Astrocyte (in vitro differentiated cells and primary cell): ENCODE measurements at places on chromosomes 5 and 9.
A peak's percentile ranks its signal among the peaks of the same experiment; 100 is the strongest.

GRCh38 chr5:131581702-131582101 lies 53.3 kb downstream of the RAPGEF6 start:
- no peak for DNase-seq

DNA sequence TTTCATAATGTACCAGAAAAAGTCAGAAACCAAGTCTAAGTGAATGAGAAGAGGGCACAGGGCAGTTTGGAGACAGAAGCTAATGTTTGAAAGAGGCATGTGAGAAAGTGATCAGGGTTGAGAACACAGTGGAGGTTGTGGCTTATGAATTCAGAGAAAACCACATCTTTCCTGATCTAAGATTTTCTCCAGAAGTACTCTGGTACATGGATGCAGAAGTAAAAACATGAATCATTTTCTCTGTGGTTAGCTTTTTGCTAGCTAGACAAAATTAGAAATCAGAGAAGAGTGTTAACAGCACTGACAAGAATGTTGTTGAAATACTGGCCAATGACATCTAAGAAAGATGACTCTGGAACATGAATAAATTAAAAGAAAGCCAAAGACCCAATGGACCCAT lies 541.1 kb downstream of the DNAH5 start:
- DNase-seq, result peak; percentile 59

DNA sequence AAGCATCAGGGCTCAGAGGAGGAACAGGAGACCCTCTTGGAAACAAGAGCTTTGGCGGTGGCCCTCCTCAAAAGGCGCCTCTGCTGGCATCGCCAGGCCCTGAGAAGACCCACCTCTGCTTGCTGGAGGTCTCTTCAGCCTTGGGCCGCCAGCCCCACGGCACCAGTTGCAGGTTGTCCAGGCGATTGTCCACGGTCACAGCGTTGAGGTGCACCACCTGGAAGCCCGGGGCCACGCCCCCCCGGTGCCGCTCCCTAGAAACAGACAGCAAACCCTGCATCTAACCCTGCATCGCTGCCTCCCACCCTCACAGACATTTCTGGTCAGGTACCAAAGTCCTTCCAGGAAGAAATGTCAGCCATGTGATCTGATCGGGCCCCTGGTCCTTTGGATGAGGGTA lies 3.5 kb downstream of the ZMYND19 start:
- no peak for DNase-seq

DNA sequence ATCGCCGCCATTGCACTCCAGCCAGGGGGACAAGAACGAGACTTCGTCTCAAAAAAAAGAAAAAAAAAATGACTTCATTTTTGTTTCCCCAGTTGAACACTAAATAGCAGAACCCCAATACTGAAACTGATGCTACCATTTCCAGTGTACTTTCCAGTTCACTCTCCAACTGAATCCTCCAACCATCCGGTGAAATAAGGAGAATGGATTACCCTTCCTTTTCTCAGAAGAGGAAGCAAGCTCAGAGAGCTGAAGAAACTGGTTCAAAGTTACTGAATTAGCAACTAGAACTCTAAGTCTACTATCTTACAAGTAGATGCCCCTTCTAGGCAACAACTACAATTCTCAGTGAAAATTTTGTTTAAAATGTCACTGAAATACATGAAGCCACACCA lies 3.9 kb downstream of the FAM13B start:
- no peak for DNase-seq

DNA sequence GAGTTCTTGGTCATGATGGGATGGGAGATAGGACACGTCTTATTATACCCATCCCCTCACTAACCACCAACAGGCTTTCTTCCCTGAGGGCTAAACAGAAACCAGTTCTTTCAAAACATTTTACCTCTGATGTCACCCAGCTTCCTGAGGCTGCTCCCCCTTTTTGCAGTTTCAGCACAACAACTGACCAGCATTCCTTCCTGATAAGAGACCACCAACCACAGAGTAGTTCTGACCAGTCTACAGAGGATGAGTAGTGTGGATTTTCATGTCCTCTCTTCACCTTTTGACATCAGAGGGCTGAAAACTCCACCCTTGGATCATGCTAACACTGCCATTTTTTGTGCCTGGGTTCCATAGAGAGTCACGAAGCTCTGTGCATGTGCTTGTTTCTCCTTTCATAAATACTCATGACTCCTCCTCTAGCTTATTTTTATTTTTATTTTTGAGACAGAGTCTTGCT lies 82.6 kb downstream of the OSTF1 start:
- DNase-seq, result peak; percentile 38

- no peak for DNase-seq
These were observed 28.1 kb downstream of the CDH18 start for GRCh38 chr5:19959830-19960384.

GRCh38 chr5:35089334-35090314 lies 41.9 kb upstream of the AGXT2 start:
- DNase-seq, result peak; percentile 44

- no peak for DNase-seq
These were observed 201.3 kb downstream of the MCTP1 start for GRCh38 chr5:95083606-95084005.

- no peak for DNase-seq
These were observed 115.2 kb downstream of the GNAQ start for GRCh38 chr9:77916410-77916819.

- DNase-seq, result no peak
These were observed 168.1 kb downstream of the PDE4D start for GRCh38 chr5:59725392-59725767.

- no peak for DNase-seq
These were observed 96.1 kb upstream of the IER5L start for GRCh38 chr9:129273941-129274684.

DNA sequence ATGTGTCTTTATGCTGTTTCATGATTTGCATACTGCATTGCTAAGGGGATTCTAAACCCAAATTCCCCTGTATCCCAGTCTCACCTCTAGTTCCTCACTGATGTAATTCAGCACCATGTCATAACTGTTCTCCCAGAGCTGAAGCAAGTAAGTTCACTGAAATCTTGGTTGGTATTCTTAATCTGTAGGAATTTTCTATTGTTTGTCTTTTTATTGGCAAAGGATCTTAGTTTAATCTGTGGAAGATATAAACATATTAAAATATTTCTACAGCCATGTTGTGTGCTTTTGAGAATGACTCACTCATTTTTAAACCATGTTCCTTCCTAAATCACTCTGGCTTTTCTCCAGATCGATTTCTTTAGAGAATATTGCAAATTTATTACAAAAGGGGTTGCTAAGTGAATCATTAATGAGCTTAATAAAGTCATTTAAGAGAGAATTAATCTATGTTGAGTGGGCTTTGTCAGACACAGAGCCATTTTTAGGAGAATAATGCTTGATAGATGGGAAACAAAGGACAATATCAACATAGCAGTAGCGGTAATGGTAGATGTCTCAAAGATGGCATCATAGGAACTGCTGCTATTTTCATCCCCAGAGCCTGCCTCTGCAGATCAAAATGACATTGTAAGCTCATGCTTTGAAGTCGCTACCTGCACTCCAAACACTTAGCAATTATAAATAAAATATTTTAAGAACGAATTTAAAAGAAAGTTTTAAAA lies 110.0 kb downstream of the ENC1 start:
- peak; percentile 27 for DNase-seq

DNA sequence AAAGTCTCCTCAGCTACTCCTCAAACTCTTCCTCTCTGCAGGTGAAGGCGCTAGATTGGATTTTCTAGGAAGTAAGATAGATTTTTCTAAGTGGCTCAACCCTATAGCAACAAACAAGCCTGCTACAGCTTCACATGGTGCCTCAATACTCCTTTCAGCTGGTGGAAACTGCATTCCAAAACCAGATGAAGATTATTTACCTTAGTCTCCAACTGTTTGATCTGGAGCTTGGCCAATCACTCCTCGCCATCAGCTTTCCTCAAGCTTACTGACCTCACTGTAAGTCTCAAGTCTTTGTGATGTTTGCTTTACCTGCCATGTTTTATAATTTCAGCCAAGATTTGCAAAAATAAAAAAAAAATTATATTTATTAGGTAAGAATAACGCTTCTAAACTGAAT lies 622.4 kb downstream of the CHSY3 start:
- DNase-seq, result peak; percentile 79

DNA sequence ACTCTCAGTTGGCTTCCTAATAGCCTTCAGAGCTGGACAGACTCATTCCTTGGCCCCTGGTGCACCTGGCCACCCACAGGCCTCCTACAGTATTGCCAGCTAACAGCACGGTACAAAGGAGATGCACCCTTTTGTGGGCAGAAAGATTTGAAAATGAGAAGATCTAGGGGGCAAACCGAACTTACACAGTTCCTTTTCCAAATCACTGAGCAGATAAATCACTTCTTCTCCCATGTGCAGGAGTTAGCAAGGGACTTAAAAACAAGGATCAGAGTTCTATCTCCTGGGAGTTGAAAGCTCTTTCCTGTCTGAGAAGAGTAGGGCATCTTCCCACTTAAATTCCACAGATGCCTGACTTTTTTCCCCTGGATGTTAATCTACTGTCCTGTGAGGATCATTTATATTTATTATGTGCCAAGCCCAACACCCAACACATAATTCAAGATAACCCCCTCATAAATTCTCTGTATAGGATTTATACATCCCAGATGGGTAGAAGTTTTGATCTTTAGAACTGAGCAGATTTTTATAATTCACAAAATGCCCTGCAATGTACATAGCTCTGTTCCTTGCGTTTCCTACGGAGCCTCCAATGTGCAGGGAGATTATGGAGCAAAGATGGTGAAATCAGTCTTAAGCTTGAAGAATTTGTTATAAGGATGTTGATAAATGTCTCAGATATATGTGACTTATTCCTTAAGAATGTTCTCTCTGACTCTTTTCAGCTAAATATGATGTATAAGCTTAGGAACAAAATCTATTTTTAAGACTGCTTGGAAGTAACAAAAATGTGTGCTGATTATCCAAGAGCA lies 207.2 kb upstream of the DAPK1 start:
- peak; percentile 65 for DNase-seq

DNA sequence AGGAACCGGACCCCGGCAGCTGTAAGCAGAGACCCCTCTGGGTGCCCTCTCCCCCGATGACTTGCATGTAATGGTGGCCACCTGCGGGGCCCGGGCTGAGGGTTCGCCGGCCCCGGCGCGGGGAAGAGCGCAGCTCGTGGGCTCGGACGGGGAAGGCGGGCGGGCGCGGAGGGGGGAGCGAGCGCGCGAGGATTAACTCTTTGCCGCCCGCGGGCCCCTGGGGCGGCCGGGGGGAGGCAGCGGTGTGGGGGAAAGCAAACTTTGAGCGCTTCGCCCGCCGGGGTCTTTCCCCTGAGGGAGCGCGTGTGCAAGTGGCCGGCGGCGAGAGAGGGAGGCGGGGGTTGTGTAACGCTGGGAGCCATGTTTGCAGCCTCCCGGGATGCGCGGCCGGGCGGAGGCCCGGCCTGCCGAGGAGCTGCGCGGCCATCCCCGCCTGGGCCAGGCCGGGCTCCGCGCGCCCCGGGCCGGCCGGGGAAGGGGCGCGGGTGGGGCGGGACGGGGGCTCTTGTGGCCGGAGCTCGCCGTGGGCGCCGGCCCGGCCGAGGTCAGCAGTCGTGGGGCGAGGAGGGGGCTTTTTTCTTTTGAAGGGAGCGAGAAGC lies 547 bp downstream of the ANP32B start:
- peak; percentile 4 for DNase-seq

- no peak for DNase-seq
These were observed 325.4 kb downstream of the PIK3R1 start for GRCh38 chr5:68540798-68541590.

- no peak for DNase-seq
These were observed 2.8 kb downstream of the CAMK2A start for GRCh38 chr5:150286820-150287219.

GRCh38 chr5:151496041-151496484 lies 48.7 kb downstream of the SLC36A1 start:
- DNase-seq, result peak; percentile 21

DNA sequence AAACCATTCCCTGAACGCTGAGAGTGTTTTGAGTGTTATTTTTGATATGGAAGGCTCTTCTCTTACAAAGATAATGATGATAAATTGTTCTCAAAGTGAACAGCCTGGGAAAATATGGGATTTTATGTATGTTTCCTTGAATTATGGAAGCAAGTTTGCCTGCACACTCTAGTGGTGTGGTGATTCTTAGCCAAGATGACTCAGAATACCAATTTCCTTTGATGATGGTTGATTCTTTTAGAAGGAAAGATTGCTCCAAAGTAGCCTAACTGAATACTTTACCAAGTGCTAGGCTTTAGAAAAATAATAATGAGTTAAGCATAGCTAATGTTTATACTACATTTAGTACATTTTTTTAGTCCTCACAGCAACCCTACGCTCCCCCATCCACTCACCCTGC lies 243.4 kb downstream of the EBF1 start:
- DNase-seq, result no peak

GRCh38 chr9:72165821-72166547 lies 16.7 kb downstream of the GDA start:
- DNase-seq, result no peak

DNA sequence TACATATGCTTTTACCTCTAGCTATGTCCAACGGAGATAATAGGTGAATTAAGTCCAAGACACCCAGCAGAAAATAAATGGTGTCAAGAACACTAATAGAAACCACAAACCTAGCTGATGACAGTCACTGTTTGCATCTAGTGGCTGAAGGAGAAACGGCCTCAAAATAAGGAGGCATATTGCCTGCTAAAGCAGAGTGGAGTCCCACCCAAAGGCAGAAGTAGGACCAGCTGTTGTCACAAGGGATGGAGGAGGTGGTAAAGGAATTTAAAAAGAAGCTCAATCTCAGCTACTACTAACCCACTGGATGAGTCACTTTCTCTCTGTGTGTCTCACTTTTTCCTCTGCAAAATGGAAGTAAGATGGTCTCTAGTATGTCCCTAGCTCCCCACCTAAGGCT lies 224.3 kb downstream of the GRIA1 start:
- DNase-seq, result peak; percentile 41

DNA sequence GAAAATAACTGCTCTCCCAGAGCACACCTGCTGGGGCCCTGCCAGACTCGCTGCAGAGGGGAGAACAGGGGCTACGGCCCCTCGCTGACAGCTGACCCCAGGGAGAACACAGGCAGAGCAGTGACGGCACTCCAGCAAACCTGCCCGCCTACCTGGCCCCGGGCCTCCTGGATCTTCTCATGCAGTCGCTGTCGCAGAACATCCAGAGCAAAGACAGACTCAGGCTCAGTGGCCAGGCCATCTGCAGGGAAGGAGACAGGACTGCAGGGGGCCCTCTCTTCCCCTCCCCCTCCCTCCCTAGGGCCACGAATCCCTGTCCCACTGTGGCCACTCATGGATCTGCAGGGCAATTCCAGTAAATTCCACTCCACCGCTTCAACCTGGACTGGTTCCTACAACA lies 2.4 kb downstream of the SURF6 start:
- no peak for DNase-seq
